ENCODE measurements at places on chromosomes 5 and 9.
A peak's percentile ranks its signal among the peaks of the same experiment; 100 is the strongest.

DNA sequence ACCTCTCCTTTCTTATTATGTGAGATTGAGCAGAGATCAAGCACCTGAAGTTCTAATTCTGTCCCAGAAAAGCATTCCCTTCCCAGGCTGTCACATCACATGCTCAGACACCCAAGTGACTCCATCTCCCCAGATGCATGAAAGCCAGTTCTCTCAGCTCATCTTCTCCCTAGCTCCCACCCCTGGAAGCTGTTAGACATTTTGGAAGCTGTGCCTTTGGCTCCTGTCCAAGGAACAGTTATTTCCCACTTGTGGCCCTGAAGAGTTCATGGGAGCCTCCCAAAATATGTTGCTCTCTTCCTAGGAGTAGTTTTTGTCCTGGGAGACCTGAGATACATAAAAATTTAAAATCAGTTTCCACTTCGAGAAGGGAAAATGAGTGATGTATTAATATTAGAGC lies 161.4 kb upstream of the GAS1 start:
- DNase-seq = no peak

- no peak for DNase-seq
Measured at GRCh38 chr9:87481890-87482855, 15.5 kb upstream of the DAPK1 start.

GRCh38 chr9:70994582-70994981 lies 126.8 kb downstream of the TRPM3 start:
- no peak for DNase-seq

- no peak for DNase-seq
Measured at GRCh38 chr5:15650266-15650665, 150.3 kb downstream of the FBXL7 start.

- no peak for DNase-seq
Measured at GRCh38 chr5:5666369-5666768, 243.9 kb downstream of the ICE1 start.

GRCh38 chr5:140575309-140575708 lies 10.7 kb downstream of the SLC35A4 start:
- peak; percentile 63 for DNase-seq

DNA sequence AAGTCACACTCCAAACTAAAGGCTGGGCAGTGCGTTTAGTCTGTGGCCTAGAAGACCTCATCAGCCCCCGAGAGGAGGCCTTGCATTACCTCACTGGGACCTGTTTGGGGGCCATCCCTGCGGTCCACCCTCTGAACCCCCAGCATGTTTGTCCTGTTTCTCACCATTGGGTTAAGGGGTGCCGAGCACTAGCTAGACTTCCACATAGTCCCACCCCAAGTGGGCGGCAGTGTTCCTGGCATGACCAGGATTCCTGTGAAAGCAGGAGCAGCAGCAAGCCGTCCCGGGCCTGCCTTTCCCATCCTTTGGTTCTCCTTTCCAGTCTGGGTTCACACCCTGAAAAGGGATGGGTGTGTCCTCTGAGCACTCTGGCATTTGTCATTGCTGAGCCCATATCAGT lies 26.6 kb upstream of the SAP30L start:
- DNase-seq = no peak

DNA sequence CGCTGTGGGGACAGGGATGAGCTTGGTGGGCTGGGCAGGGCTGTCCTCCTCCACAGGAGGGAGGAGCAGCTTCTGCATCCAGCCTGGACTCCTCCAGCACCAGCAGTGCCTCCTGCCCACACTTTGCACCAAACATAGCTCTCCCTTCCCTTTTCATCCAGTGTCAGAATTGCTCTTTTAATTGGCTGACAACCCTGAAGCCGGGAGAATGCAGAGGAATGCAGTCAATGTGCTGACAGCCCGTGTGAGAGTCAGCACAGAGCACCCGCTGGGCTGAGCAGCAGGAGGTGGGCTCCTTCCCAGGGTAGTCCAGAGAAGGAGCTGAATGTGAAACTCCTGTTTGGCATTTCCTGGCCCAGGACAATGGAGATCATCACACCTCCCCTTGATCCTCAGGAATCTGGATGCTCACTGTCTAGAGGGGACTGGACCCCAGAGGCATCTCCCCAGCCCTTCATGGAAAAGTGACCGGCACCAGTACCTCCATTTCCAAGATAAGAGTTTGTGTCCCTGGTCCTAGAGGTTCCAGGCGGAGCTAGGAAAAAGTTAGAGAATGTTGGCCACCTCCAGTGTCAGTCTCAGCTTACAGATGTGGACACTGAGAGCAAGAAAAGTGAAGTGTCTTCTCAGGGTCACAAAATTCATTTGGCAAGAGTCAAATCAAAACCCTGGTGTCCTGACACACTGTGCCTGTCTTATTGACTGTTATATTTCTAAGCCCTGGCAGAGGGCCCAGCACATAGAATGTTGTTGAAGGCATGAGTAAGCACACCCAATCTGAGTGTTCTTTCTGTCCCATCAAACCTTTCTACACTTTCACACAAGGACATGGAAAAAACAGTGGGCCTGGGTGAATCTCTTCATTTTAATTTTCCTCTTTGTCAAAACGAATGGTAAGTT lies 202.1 kb downstream of the SNX18 start:
- DNase-seq = peak; percentile 66

GRCh38 chr5:130528474-130528873 lies 624.2 kb downstream of the CHSY3 start:
- DNase-seq = peak; percentile 94

GRCh38 chr5:128213340-128213739 lies 129.8 kb downstream of the SLC12A2 start:
- DNase-seq = peak; percentile 77

GRCh38 chr9:111842313-111842712 lies 47.6 kb upstream of the SHOC1 start:
- no peak for DNase-seq

GRCh38 chr9:19967888-19968459 lies 179.1 kb upstream of the SLC24A2 start:
- DNase-seq = no peak

DNA sequence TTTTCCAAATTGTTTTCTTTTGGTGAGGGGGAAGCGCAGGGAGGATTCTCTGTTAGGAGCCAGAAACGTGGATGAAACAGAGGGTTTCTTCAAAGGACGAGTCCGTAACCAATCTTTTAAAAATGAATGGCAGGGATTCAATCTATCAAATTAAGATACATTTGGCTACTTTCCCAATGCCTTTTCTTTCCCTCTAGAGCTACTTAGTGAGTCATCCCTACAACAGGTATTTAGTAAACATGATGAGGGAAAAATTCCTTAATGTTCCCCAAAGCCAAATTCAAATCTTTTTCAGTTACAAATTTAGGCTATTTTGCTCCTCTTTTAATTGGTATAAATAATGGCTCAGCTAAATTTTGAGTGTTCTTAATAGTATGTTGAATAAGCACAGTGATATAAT lies 366.4 kb upstream of the RIOK2 start:
- DNase-seq = peak; percentile 58

DNA sequence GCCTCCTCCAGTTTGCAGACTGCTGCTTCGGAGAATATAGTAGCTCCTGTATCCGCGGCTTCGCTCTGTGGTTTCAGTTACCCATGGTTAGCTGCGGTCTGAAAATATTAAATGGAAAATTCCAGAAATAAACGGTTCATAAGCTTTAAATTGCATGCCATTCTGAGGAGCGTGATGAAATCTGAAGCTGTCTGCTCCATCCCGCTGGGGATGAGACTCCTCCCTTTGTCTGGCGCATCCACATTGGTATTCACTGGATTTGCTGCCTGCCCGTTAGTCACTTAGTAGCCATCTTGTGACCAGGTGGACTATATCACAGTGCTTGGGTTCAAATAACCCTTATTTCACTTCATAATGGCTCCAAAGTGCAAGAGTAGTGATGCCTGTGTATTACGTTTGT lies 36.3 kb downstream of the MSX2 start:
- no peak for DNase-seq
